Activated gamma-delta T cell treated with Interleukin-2 at 50 U/mL for 16 hours (primary cell): ENCODE measurements at places on chromosomes 13 and 19.

DNA sequence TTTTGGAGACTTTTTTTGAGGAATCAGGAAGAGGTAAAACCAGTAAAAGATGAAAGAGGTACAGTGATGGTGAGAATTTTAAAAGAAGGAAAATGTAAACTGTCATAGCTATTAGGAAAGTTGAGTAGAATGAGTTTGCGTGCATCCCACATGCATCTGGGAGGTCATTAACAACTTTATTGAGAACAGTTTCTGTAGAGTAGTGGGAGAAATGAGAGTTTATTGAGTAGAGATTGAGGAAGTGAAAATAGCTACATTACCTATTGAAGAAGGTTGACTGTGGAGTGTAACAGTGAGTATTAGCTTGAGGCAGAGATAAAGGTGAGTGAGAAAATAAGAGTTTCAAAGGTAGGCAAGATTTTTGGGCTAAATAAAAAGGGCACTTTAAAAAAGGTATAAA lies 38.7 kb downstream of the BRCA2 start:
- DNase-seq: no peak

- no peak for DNase-seq
Measured at GRCh38 chr13:73748404-73748803, 385.8 kb downstream of the KLF12 start.

- DNase-seq: no peak
Measured at GRCh38 chr19:1018932-1019615, 1.8 kb downstream of the TMEM259 start.

- no peak for DNase-seq
Measured at GRCh38 chr13:40469581-40470310, 196.7 kb downstream of the FOXO1 start.

DNA sequence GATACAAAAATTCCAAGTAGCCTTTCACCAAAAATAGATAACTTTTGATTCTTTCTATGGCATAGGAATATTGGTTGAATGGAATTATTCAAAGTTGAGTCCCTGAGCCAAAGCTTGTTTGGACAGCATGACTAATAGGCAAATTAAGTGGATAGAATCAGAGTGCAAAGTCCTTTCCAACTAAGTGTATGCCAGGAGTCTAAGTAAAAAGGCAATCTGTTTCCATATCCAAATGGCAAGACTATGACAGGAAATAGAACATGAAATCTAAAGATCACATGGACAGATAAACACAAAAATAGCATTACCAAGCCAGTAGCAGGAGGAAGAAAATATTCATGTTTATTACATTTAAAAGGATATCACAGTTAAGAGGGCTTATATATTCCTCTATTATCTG lies 804.6 kb downstream of the SLITRK6 start:
- DNase-seq: no peak
